ENCODE measurements at places on chromosomes 6 and 20. TPM values are rescaled to one million over a fixed set of nuclear protein-coding genes. Genes with fewer than 3 reads are reported as not detected.

Gene ELOVL4
- 3.8 TPM for polyA plus RNA-seq

DNA sequence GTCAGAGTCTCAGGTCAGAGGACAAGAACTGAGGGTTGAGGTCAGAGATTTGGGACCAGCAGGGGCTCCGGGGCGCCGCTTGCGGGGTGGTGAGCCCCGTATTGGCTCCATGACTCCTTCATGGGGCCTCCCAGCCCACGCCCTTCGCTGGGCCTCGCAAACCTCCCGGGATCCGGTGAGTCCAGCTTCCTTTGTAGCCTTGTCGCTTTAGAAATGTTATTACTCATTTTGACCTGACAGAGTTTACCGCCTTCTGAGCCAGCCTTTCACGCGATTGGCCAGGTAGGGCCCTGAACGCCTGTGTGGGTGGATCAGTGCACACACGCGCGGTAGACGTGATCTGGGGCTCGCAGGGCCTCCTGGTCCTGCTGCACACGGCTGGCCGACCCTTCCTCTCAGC is 181.1 kb downstream of the ERMARD start:
- no peak for DNase-seq

DNA sequence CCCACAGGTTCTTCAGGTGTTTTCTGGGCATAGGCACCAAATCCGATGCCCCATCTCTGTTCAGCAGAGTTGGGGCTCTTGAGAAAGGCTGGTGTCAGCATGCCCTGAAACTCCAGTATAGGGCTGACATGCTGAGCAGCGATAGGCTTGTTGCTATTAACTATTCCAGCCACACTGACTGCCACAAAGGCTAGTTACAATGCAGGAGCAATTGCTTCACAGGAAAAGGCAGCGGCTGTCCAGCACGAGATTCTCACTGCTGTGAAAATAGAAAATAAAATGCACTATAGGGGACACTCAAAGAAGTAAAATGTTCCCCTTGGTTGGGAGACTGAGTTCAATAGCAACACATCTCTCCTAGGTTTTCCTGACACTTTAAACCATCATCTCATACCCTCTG is 112.4 kb downstream of the BFSP1 start:
- DNase-seq = no peak

DNA sequence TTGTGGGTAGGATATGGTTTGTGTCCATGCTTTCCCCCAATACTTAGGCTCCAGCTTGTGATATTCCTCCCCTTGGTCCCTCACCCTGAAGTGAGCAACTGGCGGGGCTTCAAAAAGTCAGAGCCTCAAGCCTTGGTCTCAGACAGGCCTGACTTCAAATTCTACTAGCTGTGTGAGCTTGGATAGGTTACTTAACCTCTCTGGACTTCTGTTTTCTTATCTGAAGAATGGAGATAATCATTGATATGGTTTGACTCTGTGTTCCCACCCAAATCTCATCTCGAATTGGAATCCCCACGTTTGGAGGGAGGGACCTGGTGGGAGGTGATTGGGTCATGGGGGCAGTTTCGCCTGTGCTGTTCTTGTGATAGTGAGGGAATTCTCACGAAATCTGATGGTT is 94.9 kb upstream of the CD83 start:
- DNase-seq = no peak

Gene TUBB1
- polyA plus RNA-seq = 5.4 TPM

Gene PLCB4
- 14.3 TPM for polyA plus RNA-seq

- DNase-seq = no peak
Observed at GRCh38 chr6:52551483-52552277, 25.2 kb downstream of the TRAM2 start.

DNA sequence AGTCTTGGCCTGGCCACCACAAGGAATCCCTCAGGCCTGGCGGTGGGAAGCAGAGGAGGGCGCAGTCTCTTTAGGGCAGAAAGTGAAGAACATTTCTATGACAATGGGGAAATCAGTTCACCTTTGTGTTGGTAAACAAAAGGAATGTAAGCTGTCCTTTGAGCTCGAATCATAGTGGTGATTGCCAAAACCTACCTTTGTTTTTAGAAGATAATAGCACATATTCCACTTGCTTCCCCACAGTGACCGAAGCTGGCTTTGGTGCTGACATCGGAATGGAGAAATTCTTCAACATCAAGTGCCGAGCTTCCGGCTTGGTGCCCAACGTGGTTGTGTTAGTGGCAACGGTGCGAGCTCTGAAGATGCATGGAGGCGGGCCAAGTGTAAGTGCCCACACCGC is 144.1 kb downstream of the MTHFD1L start:
- DNase-seq = no peak

DNA sequence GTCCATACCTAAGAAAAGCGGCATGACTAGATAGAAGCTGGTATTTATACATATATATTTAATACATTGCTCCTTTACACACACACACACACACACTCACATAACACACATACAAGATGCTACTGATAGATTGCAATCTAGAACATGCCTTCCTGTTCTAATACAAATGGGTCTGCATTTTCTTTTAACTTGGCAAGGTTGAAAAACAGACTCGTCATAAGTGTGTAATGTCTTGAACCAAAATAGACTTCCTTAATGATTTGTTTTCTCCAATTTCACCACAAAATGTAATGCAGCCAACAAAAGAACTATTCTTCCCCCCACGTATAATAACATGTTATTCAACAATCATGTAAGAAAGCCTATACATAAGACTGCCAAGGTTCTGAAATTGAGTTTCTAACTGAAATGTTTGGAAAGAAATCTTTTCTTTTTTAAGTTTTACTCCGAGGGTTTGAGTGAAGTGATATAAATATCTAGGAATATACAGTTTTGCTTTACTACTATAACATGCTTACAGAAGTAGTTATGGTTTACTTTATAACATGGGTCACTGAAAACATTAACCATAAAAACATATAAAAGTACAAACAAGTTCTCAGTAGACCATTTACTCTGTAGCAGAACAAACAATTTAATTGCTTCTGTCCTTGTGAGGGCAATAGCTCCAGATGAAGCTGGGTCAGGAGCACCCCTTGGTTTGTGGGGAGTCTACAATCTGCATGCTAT is 207.5 kb downstream of the FOXC1 start:
- no peak for DNase-seq

Gene PSORS1C2
- not detected for polyA plus RNA-seq

- peak; percentile 39 for DNase-seq
Observed at GRCh38 chr6:119110601-119111548, 32.4 kb upstream of the FAM184A start.

- no peak for DNase-seq
Observed at GRCh38 chr20:25289886-25290597, 42.2 kb downstream of the PYGB start.

DNA sequence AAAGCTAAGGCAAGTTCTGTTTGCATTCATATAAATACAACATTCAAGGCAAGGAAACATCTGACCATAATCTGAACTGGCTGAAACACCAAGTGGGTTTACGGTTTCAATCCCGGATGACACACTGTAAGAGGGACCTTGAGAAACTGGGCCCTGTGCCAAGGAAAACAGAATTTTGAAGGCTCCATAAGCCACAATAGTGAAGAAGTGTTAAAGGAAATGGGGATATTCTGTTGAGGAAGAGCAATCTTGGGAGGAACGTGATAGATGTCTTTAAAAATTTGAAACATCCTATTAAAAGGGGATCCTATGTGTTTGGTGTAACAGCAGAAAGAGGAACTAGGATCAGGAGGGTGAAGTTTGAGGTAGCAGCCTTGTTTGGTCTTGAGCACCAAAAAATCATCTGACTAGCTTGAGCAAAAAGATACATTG is 82.4 kb upstream of the TAB2 start:
- DNase-seq = peak; percentile 34

DNA sequence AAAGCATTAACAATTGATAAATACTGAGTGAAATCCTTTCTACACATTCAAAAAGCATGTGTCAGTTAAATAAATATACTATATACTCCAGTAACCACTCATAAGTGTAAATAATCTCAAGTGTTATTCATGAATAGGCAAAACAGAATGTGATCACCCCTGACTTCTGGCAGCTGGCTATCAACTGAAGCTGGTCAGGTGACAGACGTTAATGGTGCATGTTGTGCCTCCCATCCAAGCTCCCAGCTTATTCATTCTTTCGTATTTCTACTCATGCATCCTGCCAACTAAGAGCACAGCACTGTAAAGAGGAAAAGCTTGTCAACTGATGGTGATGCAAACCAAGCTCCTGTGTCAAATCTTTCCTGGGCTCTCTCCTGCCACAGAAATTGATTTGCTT is 7.7 kb downstream of the PSMB1 start:
- no peak for DNase-seq

Gene WFDC2
- polyA plus RNA-seq = 215 TPM

DNA sequence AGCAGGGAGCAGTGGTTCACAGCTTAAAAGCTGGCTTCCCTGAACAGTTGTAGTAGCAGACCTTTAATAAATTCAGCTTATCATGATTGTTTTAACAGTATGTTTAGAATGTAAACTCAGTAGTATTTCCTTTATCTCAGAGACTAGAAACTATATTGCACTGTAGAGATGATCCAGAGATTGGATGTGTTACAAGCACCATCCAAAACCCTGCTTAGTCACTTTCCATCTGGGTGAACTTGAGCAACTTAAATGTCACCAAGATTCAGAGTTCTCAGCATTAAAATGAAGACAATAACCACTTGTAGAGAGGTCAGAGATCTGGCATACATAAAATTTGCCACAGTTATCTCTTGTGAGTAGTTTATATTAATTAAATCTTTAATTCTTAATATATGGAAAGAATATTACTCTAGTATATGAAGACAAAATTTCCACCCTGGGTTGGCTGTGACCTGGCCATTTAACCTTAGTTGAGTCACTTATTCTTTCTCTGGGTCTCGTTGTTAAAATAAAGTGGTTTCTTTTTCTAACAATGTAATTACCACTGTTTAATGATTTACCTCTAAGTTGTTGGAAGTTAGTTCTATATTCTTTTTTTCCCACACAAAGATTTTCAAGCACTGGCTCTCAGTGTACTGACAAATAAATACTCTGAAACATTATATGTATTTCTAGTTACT is 239.2 kb upstream of the FKBP1C start:
- no peak for DNase-seq
